CD4-positive, alpha-beta T cell treated with Interleukin-4 for 1 hour (primary cell): ENCODE measurements at places on chromosomes 5 and 9.

DNA sequence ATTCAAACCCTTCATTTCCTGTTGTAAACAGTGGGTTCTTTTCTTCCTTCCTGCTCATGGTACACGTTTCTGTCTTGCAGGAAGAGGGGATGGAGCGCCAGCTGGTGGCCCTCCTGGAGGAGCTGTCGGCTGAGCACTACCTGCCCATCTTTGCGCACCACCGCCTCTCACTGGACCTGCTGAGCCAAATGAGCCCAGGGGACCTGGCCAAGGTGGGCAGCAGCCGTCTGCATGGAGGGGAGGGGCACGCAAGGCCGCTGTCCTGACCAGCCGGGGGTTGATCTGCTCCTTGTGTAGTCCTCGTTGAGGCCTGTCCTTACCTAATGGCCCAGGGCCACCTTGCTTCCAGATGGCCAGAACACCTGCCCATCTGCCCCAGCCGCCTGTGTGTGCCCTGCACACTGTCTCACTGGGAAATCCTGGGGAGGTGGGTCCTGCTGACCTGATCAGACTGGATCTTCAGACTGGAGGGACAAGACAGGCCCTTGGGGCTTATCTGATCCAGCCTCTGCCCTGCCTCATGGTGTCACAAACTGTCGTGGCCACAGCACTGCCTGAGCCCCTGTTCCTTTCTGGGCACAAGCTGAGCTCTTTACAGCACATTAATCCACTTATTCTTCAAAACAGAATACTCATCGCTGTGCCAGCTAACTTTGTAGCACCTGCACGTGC is 44.7 kb downstream of the LRSAM1 start:
- DNase-seq, result no peak

- no peak for DNase-seq
These were observed 26.4 kb upstream of the TMEM171 start for GRCh38 chr5:73093943-73094342.

DNA sequence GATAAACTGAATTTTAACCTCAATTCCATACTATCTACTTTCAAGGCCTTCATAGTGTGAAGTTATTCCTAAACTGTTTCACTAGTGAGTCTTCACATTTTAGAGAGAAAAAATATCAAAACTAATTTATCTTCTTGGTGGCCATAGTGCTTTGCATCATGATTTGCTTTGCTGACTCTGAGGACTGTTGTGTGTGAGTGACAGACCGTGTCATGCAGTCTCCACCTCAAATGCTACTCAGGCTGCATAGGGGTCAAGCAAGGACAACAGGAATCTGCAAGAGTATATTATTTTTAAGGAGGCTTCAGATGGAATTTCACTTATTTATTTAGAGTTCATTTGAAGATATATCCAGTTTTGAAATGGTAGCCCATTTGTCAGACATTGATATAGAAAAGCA is 34.5 kb downstream of the MACIR start:
- DNase-seq, result no peak

DNA sequence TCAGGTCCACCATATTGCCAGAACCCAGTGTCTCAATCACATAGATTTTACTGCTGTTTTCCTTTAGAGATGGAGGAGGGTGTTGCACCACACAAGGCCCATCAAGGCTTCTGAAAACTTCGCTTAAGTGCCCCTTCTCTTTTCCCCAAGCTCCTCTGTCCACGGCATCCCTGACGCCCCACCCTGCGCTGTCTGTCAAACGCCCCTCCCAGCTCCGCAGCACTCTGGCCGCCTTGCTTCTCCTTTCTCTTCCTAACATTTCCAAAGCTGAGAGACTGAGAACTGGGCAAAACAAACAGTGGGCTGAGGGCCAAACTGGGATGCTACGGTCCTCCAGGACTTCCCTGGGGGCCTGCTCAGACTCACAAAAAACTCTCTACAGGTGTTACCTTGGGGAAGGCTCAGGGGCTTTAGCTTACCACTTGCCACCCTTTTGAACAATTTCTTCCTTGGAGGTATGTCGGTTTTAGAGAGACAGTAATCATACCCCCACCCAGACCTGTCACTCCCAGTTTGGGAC is 28.3 kb upstream of the ERGIC1 start:
- no peak for DNase-seq

DNA sequence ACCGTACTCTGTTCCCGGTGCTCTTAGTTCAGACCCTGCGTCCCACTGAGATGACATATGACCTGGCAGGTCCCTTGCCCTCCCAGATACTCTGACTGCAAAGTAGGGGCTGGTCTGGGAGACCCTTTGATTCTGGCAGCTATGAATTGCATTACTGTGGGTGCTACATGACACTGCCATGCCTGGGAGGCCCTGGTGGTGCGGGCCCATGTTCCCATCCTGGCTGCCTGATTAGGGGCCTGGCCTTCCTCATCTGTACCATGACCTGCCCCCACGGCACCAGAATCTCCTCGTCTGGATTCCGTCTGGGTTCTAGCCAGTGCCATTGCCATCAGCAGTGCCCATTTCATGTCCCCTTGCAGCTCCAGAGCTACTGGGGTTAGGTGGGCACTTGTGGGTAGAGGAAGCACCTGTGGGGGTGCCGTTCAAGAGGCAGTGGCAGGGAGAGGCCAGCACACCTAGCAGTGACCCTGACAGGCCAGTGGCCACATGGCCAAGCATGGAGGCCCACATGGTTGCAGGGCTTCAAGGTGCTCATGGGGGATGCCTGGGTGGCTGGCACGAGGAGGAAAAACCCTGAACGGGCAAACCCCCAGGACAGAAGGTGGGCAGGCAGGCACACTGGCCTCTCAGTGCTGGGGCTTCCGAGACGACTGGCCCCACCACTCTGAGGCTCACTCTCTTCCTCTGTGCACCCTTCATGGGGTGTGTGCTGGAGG is 69.7 kb downstream of the PHF2 start:
- DNase-seq, result no peak

- no peak for DNase-seq
These were observed 3.0 kb upstream of the SAP30L start for GRCh38 chr5:154442801-154443200.

- DNase-seq, result no peak
These were observed 55.6 kb upstream of the ZFR start for GRCh38 chr5:32500181-32500580.

GRCh38 chr5:57524348-57525060 is 41.9 kb upstream of the ACTBL2 start:
- no peak for DNase-seq

DNA sequence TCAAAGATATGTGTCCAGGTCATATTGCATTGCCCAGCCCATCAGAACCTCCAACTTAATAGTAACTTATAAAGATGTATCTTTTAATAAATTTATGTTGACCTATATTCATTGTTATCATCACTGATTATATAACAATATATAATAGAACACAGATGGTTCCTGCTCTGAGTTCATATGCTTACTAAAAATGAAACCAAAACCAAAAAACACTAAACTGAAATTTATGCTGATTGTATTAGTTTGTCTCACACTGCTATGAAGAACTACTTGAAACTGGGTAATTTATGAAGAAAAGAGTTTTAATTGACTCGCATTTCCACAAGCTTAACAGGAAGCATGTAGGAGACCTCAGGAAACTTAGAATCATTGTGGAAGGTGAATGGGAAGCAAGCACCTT is 462.5 kb upstream of the TYRP1 start:
- no peak for DNase-seq

DNA sequence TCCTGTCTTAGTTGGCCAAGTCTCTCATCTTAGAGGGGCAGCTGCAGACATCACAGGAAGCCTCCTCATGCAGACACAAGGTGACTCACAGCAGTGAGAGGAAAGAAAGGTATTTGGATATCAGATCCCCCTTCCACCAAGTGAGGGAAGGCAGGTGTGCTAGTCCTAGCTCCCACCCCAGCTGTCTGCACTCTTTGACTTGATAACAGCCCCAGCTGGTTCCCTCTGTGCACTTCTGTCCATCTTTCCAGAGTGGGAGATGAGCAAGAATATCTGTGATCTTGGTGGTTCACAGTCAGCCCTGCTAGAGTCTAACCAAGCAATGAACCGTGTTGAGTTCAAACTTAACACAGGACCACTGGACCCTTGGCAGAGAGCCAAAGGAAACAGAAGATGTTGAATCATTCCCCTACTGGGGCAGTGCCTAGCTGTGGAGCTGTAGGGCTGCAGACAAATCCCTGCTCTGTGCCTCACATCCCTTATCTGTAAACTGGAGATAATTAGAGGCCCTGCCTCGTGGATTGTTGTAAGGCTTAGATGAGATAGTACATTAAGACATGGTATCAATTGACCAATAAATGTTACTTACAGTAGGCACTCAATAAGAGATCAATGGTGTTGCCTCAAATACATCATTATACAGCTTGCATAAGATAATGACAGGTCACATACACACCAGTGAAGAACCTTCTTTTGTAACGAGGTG is 39.1 kb downstream of the SH3RF2 start:
- DNase-seq, result no peak

GRCh38 chr9:93280661-93281259 is 96.8 kb downstream of the WNK2 start:
- no peak for DNase-seq

GRCh38 chr5:102811972-102812371 is 56.9 kb downstream of the PAM start:
- no peak for DNase-seq
